ENCODE measurements at places on chromosomes 6 and 20.
A peak's percentile ranks its signal among the peaks of the same experiment; 100 is the strongest.

DNA sequence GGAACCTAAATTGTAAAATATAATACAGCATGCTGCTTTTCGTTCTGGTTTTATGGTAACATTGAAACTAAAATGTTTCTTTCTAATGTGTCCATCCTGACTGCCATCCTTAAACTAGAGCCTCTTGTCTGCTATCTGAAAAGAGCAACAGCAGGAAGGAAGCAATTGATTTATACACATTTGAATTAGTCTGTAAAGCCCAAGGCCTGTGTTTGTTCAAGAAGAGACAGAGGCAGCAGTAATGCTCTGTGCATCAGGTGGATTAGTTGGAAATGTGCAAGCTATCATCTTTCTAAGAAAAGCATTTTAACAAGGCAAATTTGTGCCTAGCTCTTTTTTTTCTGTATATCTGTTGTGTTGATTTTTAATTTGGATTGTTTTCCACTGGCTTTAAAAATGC is 128.6 kb downstream of the SCAF8 start:
- no peak for DNase-seq

- DNase-seq: peak; percentile 75
Observed at GRCh38 chr6:18171871-18172270, 16.6 kb downstream of the KDM1B start.

- DNase-seq: no peak
Observed at GRCh38 chr6:20644667-20645370, 110.6 kb downstream of the CDKAL1 start.

DNA sequence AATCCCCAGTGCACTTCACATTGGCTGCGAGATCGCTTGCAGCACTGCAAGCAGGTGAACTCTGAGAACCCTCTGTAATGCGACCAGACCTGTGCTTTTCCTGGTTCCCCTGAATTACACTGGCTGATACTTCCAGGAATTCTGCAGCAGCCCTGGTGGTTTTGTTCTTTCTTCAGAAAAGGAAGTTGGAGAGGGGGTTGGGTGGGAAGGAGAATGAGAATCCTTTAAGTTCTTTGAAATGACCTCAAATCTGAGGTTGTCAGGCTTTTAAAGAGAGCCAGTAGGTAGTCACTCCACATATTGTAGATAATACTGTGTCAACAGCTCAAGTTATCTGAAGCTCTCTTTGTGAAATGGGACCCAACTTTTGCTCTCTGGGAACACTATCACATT is 62.4 kb downstream of the GCNT2 start:
- DNase-seq: peak; percentile 32

- no peak for DNase-seq
Observed at GRCh38 chr6:68615938-68616337, 19.1 kb upstream of the ADGRB3 start.

DNA sequence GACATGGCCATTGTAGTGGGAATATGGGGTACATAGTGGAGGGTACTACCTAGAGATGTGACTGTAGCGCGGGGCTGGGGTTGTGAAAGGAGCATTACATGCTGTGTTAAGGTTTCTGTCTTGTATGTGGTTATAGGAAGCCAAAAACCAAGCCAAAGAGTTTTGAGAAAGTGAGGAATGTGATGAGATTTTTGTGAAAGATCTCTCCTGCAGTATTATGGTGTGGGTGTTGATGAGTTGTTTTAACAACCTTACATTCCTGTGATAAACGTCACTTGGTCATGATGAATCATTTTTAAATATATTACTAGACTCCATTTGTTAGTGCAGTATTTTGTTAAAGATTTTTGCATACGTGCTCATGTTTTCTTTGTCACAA is 48.9 kb downstream of the ZFAND3 start:
- DNase-seq: peak; percentile 8

DNA sequence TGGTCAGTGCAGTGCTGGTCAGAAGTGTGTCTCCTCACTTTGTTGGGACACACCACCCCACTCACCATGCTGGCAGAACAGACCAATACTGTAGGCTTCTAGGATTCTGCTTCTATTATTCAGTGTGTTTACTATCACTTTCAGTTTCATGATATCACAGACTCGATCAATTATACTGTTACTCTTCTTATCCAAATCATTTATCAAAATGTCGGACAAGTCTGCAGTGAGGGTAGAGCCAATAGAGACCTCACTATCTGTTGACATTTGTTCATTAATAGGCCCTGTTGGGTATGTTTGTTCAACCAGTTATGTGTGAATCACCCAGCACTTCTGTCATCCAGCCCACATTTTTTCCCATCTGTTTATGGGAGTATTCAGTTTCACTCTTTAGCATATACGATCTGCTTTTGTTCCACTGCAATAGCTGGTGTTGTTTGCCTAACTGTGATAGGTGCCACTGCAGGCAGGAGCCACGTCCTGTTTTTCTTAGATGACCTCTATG is 140.1 kb downstream of the NRN1 start:
- peak; percentile 21 for DNase-seq

DNA sequence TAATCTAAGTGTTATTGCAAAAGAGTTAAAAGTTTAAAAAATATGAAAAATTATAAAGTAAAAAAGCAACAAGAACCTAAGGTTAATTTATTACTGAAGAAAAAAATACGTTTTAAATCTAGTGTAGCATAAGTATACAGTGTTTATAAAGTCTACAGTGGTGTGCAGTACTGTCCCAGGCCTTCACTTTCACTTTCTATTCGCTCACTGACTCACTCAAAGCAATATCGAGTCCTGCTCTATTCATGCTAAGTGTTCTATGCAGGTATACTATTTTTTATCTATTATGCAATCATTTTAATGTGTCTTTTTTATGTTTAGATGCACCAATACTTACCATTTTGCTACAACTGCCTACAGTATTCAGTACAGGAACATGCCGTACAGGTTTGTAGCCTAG is 113.0 kb downstream of the MANEA start:
- DNase-seq: peak; percentile 2

- no peak for DNase-seq
Observed at GRCh38 chr6:156809446-156810178, 32.4 kb downstream of the ARID1B start.

DNA sequence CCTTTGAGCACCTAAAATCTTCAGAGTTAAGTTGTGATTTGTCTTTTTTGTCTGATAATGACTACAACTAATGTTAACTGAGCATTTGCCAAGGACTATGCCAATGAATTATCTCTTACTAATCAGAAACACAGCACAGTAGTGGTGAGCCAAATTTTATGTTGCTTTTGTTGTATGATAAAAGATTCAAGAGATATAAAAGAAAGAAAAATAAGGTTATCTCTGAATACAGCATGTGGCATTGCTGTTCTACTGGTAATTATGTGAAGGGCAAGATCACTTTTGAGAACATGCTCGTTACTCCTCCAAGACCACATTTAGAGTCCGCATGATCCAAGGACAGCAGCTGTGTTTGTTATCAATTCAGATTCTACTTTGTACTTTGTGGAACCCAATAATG is 133.4 kb upstream of the MYLIP start:
- no peak for DNase-seq

- no peak for DNase-seq
Observed at GRCh38 chr20:20614391-20614790, 98.1 kb downstream of the RALGAPA2 start.

DNA sequence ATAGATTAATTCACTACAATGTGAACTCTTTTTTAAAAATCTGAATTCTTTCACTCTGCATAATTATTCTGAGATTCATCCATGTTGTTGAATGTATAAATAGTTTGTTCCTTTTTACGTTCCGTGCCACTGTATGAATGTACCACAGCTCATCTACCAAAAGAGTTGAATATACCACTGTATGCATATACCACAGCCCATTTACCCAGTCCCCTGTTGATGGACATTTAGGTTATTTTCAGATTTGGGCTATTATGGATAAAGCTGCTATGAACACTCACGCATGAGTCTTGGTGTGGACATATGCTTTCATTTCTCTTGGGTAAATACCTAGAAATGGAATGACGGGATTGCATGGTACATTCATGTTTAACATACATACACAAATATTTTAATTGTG is 28.2 kb downstream of the PNPLA1 start:
- DNase-seq: no peak

GRCh38 chr6:85078058-85078457 is 313.7 kb upstream of the TBX18 start:
- DNase-seq: no peak

DNA sequence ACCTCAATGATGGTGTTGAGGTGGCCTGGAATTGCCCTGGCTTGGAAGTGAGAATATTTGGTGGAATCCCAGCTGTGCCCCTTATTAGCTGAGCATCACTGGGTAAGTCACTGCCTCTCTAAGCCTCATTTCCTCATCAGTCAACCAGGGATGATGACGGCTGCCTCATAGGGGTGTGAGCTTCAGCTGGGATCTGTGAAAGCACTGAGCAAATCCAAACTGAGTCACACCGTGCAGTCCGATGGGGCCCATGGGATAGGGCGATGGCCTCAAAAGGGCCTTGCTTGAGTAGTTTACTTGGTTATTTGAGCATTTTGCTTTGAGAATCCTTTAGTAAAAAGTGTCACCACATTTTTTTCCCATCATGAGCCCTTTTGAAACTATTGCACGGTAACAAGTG is 1.1 kb downstream of the SLC22A1 start:
- DNase-seq: peak; percentile 21

- DNase-seq: no peak
Observed at GRCh38 chr6:107271208-107271790, 156.0 kb upstream of the BEND3 start.

DNA sequence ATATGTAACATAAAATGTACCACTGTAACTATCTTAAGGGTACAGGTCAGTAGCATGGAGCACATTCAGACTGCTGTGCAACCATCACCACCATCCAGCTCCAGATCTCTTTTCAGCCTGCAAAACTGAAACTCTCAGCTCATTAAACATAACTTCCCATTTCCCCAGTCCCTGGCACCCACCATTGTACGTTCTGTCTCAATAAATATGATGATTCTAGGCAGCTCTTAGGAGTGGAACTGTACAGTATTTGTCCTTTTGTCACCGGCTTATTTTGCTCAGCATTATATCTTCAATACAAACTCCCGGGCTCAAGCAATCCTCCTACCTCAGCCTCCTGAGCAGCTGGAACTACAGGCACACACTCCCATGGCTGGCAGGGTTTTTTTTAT is 1.5 kb downstream of the ZC3H12D start:
- peak; percentile 81 for DNase-seq

GRCh38 chr6:166412156-166412910 is 29.6 kb upstream of the MPC1 start:
- no peak for DNase-seq

DNA sequence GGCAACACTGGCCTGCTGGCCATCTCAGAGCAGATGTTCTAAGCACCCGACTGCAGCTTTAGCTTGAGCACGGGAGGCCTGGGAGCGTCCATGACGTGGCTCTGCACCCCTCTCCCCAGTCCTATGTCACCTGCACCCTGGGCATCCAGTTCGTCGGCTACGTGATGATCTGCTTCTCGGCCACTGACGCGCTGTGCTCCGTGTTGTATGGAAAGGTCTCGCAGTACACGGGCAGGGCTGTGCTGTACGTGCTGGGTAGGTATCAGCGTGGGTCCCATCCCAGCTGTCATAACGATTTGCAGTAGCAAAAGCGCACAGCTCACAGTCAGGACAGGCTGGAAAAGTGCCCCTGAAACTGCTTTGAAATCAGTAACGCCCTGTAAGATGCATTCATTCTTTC is 14.7 kb downstream of the UNC93A start:
- DNase-seq: no peak

DNA sequence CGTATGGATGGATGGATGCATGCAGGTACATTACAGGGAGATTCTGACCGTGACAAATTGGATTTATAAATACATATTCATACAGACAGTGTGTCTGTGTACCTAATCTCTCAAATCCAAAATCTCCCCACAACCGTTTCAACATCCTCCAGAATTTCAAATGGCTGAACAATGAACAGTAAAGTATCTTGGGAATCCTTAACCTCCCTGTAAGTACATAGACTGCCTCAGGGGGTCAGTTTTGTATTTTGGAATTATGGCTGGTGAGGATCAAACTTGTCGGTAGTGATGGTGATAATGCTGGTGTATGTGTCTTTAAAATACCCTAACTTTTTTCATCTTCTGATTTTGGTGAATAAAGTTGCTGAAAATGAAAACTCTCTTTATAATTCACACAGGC is 246.2 kb downstream of the FOXC1 start:
- no peak for DNase-seq

DNA sequence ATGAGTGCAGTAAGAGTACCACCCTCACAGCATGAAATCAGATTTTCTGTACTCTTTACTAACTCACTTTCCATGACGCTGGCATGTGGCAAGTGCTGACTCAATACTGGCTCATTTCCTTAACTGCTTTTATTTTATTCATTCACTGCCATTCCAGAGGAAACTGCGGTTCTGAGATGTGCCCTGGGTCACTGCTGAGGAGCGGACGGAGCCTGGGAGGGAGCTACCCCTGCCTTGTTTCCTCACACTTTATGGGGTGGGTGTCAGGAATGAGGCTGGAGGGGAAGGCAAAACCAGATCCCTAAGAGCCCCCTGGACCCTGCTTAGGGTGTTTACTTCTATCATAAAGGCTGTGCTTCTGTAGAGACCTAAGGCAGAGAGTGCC is 14.4 kb downstream of the NT5E start:
- DNase-seq: peak; percentile 92

GRCh38 chr20:22462975-22463914 is 121.1 kb downstream of the FOXA2 start:
- DNase-seq: no peak

DNA sequence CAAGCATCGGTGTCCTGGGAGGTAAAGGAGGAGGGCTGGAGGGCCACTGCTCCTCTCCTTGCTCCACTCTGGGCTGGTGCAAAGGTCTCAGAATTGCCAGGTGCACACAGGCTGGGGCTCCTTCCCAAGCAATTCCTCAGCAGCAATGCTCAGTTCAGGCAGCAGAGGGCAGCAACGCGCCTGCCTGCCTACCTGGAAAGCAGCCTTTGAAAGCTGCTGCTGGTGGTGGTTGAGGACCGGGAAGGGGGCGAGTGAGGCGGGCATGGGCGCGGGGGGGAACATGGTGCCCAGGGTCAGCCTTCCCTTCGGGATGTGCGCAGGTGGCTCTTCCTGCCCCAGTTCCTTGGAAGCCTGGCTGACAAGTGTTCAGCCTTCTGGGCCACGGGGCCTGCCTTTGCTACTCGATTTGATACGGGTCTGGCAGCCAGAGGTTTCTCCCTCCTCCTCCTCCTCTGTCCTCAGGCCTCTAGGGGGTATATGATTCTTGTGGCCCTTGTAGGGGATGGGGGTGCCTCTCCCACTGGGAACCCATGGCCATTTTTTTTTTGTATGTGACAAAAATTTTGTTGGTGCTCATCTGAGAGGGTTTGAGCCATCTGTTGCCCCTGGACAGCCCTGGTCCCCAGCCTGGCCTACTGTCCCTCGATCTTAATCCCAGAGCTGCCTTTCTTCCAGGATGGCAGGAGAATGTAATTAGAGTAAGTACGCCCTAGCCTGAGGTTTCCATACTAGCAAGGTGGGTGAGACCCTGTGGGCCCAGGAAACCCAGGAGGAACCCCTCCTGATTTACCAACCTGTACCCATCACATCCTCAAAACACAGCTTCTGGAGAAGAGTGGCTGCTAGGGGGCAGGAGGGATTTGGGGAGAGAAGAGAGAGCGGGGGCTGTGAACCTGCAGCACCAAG is 20.1 kb downstream of the MRPS18A start:
- DNase-seq: peak; percentile 80
